ENCODE measurements at places on chromosomes 7 and 10.

GRCh38 chr10:32454148-32454547, 8.2 kb downstream of the CCDC7 start:
- peak; percentile 1 for DNase-seq

DNA sequence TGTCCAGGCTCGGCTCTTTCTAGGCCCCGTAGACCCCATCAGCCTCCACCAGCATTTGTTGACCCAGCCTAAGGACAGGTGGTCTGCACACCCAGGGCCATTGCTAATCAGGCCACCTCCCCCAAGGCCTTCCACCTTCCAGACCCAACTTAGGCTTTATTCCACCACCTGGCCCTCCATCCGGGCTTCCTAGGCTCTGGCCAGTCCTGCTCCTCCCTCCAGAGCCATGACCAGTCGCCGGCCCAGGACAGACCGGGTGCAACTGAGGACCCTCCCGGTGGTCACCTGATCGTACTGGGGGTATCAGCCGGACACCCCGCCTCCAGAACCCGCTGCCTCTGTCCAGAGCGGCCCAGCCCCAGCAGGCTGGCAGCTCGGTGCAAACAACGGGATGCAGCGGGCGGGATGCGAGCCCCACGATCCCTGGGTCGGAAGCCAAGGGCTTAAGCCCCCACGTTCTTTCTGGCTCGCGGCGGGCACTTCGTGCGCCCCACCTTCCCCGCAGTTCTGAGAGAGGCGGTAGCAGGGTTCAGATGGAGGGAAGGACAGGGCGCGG, 545 bp downstream of the NACAD start:
- no peak for DNase-seq

DNA sequence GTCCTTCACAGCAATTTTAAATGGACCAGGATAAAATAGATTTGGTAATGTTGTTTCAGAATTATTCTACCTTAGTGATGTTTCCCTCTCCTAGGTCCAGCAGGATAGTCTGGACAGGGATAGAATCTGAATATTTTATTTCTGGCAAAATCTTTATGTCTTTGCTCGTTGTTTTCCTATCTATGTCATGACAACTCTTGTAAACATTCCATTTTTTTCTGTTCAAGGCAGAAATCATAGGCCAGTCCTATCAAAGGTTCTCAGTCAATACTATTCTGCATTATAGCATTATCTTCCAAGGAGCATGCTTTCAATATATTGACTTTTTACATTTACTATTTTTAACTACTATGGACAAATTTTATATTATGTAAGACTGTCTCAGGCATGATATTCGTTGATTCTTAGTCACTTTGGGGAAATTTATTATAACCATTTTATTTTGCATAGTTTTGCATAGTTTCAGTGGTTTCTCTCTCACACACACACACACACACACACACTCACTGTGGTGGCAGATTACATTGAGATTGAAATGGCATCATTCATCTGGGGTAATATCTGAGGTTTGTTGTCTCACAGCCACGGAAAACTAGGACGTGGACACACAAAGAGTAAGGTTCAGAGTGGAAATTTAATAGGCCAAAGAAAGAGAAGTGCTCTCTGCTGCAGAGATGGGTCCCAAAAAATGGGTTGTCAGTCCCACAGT, 17.2 kb downstream of the TAS2R60 start:
- DNase-seq: no peak

GRCh38 chr7:47988496-47989386, 9.3 kb upstream of the HUS1 start:
- DNase-seq: peak; percentile 16

GRCh38 chr7:12715372-12716133, 28.1 kb downstream of the ARL4A start:
- DNase-seq: peak; percentile 82

- no peak for DNase-seq
These were observed 238.6 kb downstream of the MGMT start for GRCh38 chr10:129705676-129706075.

GRCh38 chr7:111238886-111239285, 148.0 kb downstream of the LRRN3 start:
- DNase-seq: no peak

- no peak for DNase-seq
These were observed 146.7 kb downstream of the GRM3 start for GRCh38 chr7:86790383-86790782.

DNA sequence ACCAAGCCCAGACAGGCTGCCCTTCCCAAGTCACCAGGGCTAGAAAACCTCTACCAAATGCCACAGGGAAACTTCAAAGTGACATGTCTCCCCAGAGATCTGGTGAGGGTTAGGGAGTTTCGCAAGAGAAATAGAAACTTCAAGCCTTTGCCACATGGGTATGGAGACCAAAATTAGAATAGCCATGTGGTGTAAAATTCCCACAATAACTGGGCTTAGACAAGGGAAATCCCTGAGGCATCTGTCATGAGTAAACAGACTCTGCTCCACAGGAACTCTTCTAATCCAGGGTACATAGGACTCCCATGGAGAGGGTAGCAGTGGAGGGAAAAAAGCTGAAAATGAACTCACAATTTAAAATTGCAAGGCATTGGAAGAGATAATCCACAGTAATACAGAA, 14.3 kb downstream of the ADAM12 start:
- peak; percentile 65 for DNase-seq

GRCh38 chr10:69445041-69445440, 6.2 kb upstream of the TSPAN15 start:
- DNase-seq: no peak

- DNase-seq: peak; percentile 85
These were observed 94.3 kb downstream of the ZMIZ1 start for GRCh38 chr10:79162861-79163665.

DNA sequence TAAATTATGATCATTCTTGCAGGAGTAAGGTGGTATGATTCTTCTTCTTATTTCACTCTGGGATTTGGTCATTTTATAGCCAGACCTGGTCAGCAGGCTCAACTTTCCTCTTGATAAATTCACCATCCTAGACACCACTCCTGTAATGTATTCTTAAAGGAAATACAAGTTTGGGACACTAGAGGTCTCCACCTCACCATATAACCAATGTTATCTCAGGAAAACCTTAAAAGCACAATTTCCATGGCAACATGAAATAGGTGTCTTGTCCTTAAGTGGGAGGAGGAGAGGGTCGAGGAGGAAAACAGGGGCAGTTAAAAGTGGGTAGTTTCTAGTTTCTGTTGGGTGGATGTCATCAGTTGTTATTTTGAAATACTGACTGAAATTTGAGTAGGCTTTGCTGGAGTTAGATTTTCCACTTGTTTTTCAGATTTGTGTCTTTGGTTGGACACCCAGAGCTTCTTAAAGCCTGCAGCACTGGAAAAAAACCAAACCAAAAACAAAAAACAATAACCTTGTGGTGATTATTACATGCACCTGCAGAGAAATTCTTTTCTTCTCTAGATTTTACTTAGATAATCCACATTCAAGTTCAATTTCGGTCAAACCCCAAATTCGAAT, 163.1 kb downstream of the PRKCQ start:
- DNase-seq: peak; percentile 44

- no peak for DNase-seq
These were observed 31.1 kb upstream of the ING3 start for GRCh38 chr7:120919466-120919865.

GRCh38 chr10:117635826-117636225, 93.3 kb downstream of the EMX2 start:
- no peak for DNase-seq

DNA sequence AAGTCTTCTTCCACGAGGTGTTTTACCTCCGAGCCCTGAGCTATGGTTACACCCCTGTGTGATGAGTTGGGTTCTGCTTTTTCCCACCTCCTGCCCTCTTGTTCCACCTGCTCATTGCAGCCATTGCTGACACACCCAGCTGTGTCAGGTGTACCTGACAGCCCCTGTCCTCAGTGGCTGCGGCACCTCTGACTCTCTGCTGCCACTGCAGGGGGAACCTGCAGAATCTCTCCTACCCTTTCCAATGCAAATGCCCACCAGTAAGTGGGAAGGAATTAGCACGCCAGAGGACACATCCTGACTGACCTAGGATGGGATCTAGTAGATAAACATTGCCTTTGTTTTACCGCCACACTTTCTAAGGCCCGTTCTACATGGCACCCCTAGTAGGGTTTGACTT, 600.9 kb upstream of the MKI67 start:
- no peak for DNase-seq

GRCh38 chr7:155594163-155594732, 47.9 kb upstream of the CNPY1 start:
- no peak for DNase-seq

DNA sequence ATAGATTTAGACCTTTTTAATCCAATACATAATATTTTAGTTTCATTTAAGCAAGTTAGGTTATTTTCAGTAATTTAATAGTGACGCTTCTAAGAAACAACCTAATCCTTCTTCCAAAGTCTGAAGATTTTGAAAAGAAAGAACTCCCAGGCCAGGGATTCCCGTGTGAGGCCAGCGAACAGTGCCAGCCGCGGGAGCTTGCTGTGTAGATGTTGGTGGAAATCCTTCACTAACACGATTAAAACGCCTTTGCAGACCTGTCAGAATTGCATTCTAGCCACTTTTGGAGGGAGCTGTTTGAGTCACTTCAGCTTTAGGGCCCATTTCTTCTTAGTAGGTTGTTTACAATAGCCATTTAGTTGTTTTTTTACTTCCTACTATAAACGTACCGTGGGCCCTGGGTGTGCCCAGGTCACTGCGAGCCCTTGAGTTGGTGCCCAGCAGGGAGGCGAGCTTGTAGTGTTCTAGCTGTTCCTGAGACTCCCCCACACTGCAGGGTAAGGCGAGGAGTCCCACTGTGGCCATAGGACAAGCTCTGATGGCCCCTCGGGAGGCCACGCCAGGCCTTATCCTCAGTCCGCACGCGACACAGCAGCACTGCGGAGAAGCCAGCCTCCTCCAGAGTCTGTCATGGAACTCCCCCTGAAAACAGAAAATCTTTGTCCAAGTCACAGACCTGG, 32.3 kb downstream of the PPP2R2D start:
- no peak for DNase-seq

- DNase-seq: no peak
These were observed 75.8 kb downstream of the RAB11FIP2 start for GRCh38 chr10:117970962-117971361.

DNA sequence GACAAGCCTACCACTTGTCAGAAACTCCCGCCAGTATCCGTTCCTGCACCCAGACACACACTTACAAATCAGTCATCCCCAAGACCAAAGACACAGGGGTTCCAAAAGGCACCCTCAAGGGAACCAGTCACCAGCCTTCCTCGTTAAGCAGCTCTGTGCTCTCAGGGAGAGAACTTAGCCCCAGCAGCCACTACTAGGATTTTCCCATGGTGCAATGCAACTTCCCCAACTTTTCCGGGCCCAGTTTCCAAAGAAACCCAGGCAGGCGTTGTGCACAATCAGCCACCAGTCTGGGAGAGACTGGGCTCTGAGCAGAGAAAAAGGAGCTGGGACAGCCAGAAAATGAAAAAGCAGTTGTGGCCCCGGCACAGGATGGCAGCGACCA, 1.2 kb downstream of the DLG5 start:
- DNase-seq: peak; percentile 62

- no peak for DNase-seq
These were observed 627 bp downstream of the DUSP5 start for GRCh38 chr10:110498087-110498981.
